ENCODE measurements at places on chromosomes 2 and 18.

DNA sequence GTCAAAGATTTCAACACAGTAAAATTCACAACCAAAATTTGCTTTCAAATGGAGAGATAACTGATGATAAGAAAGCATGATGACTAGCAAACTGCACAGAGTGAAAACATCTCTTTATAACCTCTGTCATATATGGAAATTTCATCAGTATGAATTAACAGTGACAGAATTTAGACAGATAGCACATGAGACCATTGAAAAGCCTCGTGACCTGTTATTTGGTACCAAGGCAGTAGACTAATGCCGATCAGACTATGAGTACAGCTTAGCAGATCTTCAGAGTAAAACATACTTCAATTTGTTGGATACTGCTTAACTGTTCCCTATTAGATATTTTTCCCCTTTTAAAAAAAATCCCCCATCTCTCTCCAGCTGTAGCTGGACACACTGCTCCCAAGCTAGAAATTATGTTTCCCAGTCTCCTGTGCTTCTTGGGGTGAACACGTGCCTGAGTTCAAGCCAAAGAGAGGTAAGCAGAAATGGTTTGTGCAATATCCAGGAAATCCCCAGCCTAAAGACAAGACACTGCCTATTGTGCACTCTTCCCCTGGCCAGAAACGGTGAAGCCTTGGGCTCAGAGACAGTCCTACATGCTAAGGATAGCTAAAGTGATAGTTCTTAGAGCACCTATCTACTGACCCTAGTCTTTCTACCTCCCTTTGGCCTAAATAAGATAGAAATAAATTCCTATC lies 256.1 kb downstream of the NCKAP5 start:
- no peak for DNase-seq

- no peak for DNase-seq
These were observed 270.2 kb upstream of the RAB6C start for GRCh38 chr2:129709001-129709955.

GRCh38 chr2:185978634-185979407 lies 240.2 kb downstream of the FSIP2 start:
- DNase-seq = no peak

DNA sequence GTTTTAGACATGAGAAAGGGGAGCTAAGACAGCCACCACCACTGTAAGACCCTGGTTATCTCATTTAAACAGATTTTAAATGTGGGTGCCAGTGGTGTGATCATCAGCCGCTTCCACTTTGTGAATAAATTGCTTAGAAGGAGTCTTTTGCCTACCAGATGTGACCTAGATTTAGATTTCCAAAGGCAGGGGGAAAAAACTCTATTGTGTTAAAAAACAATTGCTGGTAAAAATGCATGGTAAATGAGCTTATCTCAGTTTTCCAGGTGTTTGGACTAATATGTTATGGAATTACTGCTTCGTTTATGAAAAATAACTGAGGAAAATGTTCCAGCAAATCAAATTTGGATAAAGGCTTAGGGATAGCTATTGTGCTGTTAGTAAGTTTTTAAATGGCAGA lies 466.3 kb upstream of the RAB12 start:
- DNase-seq = no peak

- no peak for DNase-seq
These were observed 14.5 kb downstream of the EPAS1 start for GRCh38 chr2:46311651-46312223.

GRCh38 chr18:3660739-3661515 lies 211.0 kb downstream of the TGIF1 start:
- no peak for DNase-seq

DNA sequence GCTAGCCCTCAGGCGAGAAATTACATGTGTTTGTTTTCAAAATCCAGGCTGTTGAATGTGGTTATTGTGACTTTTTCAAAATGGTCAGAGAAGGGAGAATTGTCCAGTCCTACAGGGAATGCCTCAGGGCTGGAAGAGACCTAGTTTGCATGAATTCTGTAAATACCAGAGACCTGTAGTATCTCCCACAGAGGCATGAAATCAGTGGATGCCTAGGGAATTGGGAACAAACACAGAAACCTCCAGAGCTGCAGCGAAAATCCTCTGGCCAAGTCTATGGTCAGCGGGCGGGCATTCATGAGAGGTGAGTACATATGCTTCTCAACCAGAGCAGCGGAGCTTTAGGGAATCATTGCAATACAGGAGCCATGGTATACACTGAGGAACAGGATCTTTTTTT lies 1596.5 kb upstream of the NXPH2 start:
- no peak for DNase-seq

DNA sequence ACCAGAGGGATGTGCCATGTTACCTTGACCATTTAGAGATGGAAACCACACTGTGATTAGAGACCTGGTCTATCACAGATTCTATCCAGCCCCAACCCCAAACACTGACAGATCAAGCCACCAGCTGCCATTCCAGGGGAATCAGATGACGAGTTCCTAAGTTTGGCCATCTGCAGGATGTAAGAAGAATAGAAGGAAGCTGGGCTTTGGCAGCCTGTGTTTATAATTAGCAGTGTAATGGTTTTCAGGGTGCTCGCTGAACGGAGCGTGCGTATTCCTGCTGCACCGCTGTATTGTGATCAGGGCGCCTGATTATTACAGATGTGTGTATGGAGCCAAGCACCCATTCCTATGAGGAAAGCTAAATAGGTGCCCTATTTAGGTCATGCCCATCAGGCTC lies 138.1 kb downstream of the LRRC30 start:
- DNase-seq = no peak

GRCh38 chr2:232623768-232624765 lies 9.3 kb upstream of the EFHD1 start:
- DNase-seq = no peak

DNA sequence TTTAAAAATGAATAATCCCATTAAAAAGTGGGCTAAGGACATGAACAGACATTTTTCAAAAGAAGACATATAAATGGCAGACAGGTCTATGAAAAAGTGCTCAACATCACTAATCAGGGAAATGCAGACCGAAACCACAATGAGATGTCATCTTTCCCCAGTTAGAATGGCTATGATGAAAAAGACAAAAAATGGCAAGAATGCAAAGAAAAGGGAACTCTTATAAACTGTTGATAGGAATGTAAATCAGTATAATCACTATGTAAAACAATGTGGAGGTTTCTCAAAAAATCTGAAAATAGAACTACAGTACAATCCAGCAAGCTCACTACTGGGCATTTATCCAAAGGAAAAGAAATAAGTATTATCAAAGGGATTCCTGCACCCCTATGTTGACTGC lies 169.2 kb downstream of the METTL4 start:
- DNase-seq = no peak

DNA sequence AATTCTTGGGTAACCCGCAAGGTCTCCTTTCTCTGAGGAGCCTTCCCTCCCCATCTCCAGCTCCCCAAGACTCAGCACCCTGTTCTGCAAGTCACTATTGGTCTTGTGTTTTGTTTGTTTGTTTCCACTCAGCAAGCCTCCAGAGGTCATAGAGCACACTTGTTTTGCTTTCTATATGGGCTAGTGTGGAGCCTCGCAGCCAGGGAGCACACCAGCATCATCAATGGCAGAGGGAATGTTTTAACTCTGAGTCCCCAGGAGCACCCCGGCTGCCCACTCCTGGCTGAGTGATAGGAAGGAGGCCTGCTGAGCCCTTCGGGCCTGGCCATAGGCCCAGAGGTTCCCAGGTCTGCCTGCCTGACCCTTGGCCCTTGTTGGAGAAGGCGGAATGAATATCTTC lies 36.6 kb downstream of the GLI2 start:
- DNase-seq = no peak

DNA sequence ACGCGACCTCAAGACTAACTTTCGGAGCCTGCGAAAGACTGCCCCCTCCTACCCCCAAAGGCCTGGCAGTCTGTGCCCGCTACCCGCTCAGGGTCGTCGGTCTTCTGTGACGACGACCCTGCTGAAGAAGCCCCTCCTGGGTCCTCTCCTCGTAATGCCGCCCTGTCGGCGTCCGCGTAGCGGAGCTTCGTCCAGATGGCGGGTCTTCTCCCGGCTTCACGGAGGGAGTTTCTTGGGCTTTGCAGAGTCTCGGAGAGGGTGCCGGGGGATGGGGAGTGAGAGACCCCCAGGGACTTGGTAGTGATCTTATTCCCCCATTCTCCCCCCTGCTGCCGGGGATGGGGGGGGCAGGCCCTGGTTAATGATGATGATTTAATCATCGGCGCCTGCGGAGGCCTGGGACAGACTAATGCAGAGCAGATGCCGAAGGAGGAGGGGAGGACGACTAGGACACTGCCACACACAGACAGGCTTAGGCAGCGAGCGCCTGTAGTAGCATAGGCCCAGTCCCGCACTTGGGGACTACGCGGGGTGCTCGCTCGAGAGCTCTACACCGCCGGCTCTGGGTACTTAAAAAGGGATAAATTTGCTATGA lies 528 bp upstream of the PCGF1 start:
- DNase-seq = peak; percentile 32

DNA sequence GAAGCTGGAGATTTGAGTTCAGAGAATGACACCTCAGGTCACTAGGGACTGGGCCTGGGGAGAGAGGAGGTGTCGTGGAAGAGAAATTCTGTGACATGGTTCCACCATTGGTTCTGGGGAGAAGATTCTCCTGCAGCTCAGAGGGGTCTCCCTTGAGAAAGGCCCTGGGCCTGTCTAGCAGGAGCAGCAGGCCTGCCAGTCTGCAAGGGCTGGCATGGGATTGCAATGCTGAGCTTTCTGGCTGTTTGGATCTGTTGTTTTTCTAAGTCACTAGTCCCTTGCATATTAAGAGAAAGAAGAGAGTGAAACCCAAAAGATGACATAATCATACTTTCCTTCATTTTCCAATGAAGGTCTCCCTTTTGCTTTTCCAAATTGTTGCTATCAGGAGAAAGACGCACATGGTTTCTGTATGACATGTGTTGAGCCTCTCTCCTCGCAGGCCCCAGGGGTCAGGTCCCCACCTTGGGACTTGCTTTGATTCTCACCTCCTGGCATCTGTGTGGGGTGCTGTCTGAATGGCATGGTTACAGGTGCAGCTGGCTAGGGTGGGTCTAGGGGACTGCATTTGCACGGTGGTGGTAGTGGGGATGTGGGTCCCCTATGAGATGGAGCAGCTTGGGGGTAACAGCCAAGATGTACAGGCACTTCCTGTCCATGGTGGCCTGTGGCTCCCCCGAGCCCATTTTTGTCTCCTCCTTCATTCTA lies 117.8 kb downstream of the GLI2 start:
- no peak for DNase-seq

DNA sequence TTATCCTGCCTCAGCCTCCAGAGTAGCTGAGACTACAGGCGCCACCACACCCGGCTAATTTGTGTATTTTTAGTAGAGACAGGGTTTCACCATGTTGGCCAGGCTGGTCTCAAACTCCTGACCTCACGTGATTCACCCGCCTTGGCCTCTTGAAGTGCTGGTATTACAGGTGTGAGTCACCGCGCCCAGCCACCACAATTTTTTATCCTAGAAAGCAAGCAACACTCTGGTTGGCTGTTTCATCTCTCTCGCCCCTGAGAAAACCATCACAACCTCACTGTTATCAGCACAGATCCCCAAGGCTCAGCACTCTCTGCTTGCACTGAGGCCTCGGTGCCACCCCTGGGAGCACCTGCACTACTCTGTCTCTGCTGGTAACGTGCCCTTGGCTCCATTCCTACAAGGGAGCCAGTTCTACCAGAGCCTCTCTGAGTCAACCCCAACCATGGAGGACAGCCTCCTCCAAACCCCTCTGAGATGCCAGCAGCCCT lies 134.8 kb upstream of the AGAP1 start:
- no peak for DNase-seq

DNA sequence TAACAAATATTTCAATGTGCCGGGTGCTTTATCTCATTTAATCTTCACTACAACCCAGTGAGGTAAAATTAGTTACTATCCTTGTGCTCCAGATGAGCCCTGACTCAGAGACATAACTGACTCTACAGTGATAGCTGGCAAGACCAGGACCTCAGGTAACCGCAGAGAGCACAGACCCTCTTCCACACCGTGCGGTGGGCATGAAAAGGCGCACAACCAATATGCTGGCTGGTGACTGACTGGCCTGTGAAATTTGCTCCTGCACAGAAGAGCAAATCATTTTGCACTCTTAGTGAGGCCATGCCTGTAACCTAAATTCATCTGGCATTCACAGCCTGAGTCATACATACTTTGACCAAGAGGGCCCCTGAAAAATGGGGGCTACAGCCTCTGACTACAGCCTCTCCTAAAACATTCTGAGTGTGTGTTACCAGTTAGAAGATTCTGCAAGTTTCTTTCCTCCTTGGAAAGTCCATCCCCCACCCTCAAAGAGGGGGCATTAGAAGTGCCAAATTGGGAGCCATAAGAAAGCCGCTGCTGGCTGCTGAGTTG lies 22.4 kb upstream of the MSGN1 start:
- no peak for DNase-seq

DNA sequence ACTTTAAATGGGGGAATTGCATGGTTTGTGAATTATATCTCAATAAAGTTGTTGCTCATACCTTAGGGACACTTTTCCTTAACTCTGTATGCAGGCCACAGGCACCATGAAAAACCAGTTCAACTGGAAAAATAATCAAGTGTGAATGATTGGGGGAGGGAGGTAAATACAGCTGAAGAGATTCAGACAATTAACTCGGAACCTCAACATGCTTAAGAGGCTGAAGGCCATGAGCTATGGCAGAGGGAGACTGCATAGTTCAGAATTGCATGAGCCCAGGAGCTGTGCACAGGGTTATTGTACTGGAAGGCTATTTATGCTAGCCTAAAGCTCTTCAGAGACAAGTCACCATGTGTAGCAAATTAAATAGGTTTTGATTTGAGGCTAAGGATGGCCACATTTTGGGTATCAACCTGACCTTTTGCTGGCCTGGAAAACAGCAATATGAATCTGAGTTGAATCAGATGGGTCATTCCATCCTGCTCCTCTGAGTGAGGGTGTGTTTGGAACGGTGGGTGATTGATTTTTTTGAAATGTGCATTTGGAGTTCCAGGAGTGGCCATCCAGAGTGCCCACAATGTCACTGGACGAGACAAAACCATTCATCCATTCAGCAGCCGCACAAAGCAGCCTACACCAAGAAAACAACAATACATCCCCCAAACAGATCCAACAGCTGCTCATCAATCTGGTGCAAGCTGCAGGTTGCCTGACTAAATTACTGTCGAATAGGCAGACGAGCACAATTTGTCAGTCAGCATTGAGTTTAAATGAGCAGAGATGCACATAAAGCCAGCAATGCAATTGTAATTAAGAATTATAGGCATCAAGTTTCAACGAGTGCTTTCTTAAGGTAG lies 42.5 kb downstream of the HRH4 start:
- DNase-seq = no peak

- DNase-seq = no peak
These were observed 7.4 kb downstream of the ZAP70 start for GRCh38 chr2:97720746-97721145.

- DNase-seq = peak; percentile 16
These were observed 16.9 kb upstream of the VPS54 start for GRCh38 chr2:64036034-64036705.

GRCh38 chr2:229634601-229635370 lies 79.6 kb downstream of the DNER start:
- DNase-seq = no peak

GRCh38 chr2:49616800-49617199 lies 462.5 kb upstream of the FSHR start:
- DNase-seq = no peak

DNA sequence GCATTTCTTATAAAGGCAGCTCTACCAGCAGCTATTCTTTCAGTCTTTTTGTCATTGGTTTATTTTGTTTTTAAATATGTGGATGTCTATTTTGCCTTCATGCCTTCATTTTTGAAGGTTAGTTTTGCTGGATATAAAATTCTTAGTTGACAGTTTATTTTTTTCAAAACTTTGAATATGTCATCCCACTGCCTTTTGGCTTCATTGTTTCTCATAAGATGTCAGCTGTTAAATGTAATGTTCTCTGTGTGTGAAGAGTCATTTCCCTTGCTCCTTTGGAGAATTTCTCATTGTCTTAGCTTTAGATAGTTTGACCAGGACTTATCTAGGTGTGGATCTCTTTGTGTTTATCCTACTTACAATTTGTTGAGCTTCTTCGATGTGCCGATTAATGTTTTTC lies 213.5 kb downstream of the KIAA1328 start:
- DNase-seq = no peak
